ENCODE measurements at places on chromosomes 3 and 15.

DNA sequence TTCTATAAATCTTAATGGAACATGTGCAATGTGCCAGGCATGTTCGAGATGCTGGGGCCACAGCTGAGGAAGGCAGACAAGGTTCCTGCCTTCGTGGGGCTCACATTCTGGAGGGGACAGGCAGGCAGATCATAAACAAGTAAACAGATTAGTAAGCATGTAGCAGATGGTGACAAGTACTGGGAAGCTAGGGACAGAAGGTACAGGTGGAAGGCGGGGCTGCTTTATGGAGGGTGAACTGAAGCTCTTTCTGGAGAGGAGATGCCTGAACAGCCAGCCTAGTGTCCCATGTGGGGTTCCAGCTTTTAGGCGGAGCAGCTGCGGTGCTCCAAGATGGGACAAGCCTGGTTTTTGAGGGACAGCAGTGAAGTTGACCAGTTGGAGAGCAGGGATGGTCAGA is 74.7 kb upstream of the SNRK start:
- DNase-seq, result no peak

DNA sequence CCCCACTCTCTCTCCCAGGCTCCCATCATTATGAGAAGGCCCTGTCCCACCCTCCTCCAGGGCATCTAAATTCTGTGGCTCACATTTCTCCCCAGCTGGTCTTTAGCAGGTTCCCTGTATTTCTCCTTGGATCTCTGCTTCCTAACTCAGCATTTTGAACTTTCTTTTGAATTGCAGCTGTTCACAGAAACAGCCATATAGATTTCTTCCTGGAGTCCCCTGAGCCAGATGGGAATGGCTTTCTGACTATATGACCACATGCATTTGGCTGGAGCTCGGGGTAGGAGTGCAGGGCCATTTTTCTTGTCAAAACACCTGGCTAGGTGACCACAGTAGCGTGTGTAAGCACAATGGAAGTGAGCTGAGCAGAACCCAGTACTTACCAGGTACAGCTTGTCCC is 22.0 kb downstream of the RBP2 start:
- DNase-seq, result no peak

- DNase-seq, result no peak
Measured at GRCh38 chr15:49815526-49815925, 194.7 kb downstream of the DTWD1 start.

- DNase-seq, result no peak
Measured at GRCh38 chr15:42033214-42033873, 12.5 kb upstream of the PLA2G4E start.

DNA sequence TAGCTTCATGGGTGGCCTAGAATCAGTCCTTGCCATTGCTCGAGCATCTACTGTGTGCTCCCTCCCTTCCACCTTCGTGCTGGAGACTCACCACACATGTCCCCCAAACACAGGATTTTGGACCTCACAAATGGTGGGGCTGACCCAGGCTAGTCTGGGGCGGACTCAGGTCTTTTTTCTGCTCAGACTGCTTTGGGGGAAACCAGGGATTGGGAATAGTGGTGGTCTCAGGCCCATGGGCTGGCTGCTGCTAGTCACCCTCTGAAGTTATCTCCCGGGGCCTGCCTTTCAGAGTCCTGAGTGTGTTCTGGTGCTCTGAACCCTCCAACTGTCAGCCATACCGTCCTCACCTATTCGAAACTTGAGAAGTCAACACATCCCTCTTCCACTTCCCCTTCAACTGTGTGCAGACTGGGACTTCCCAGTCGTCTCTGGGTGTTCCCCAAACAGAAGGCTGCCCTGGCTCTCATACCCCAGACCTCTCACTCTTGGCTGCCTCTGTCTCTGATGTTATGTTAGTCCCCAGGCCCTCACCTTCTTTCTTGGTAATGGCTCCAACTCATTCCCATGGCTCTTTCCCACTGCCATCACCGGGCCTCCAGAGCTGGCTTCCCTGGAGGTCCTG is 46.0 kb downstream of the PPCDC start:
- no peak for DNase-seq

DNA sequence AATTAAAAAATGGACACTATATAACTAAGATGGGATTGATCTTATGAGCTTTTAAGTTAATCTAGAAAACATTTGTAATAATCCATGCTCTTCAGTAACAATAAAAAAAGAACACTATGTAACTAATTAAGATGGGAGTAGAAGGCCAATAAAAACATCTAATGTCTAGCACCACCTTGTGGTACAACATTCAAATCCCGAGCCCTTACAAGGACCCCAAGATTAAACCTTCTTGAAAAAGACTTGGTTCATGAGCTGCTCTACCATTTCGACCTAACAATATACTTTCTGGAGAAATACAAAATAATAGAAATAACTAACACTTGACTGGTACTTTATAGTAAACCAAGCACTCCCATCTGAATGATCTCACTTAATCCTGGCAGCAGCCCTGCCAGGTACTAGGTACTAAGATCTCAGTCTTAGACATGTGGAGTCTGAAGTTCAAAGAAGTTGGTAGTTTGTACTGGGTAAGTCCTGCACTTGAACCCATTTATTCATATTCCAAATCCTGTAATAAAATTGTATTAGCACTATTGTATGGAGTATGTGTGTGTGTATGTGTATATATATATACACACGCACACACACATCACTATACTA is 21.8 kb downstream of the METTL6 start:
- DNase-seq, result peak; percentile 47

DNA sequence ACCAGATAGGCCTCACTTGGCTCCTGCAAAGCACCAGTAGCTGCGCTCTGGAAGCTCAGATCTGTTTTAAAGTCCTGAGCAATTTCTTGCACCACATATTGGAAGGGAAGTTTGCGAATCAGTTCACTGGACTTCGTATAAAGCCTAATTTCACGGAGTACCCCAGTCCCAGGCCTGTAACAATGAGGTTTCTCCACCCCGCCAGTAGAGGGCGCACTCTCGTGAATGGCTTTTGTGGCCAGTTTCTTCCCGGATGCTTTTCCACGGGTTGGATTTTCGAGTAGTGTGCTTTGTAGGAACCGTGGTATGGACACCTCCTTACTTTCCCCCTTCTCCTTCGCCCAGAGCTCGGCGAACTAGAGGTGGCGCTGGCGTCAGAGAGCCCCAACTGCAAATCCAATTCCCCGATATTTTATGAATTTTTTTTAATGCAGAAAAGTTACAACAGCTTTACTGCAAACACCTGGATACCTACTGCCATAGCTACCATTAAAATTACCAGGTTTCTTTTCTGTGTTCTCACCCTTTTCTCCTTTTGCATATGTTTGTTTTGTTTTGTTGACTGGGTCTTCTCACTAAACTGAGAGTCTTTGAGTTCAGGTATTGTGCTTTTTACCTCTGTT is 13.3 kb downstream of the RARB start:
- no peak for DNase-seq

DNA sequence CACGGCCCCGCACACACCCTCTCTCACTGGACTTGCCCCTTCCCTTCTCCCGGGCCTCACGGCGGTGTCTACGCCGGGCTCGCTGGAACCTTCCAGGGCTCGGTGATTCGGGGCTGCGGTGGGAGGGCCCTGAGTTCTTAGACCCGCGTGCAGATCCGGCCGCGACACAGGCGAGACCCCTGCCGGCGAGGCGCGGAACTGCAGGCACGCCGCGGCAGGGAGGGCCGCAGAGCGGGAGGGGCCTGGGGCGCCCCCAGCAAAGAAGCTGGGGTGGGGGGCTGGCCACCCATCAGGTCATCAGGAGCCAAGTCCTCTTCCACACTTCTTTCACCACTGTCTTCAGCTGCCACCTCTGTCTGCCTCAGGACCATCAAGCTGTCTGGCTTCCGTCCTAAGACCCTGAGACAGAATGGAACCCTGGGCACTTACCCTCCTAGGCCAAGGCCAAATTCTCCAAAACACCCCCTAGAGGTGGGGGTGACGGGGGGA is 164.5 kb downstream of the XXYLT1 start:
- peak; percentile 47 for DNase-seq

DNA sequence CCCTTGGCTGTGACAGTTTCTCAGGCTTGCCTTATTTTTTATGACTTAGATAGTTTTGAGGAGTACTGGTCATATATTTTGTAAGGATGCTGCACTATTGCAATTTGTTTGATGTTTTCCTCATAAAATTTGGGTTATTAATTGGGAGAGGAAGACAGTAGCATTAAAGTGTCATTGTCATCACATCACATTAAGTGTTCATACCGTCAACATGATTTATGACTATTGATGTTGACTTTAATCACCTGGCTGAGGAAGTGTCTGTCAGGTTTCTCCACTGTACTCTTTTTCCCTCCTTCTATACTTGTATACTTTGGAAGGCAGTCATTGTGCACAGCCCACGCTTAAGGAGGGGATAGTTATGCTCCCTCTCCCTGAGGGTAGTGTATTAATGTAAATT is 26.9 kb downstream of the TRIM69 start:
- DNase-seq, result no peak

GRCh38 chr3:180048103-180048502 is 11.4 kb upstream of the PEX5L start:
- DNase-seq, result no peak

GRCh38 chr15:49876401-49877038 is 242.5 kb downstream of the ATP8B4 start:
- DNase-seq, result no peak

DNA sequence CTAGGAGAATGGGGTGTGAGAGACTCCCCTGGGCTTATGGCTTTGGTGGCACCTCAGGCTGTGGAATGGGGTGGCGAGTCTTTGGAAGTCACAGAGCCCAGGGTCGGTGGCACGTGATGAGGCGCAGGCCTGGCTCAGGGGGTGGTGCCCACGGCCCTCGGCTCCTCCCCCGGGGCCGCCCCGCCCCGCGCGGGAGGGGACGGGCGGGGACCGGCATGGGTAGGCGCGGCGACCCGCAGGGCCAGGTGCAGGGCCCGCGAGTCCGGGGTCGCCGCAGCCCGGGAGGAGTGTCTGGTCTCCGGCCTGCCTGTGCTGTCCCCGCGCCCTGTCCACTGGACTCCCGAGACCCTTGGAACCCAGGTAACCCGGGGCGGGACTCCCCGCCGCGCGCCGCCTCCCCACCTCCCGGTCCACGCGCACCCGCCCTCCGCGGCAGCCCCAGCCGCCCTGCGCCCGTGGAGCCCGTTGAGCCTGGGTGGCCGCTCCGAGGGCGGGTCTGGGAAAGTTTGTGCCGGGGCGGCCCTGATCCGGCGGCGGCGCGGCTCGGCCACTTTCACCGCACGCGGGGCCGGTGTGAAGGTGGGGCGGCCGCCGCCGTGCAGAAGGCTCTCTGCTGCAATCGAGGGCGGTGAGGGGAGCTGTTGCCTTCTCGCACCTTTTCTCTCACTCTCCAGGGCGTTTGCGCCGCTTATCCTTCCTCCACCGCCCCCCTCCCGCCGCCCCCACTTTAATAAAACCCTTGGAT is at the start of gene PAQR5:
Gene PAQR5 (plus strand): TSS at position 216 of the 745 bp plus-strand sequence. CDS start 61,169 bp downstream, outside the sequence.
- no peak for DNase-seq

GRCh38 chr15:93091465-93091864 is 2.5 kb upstream of the RGMA start:
- no peak for DNase-seq

DNA sequence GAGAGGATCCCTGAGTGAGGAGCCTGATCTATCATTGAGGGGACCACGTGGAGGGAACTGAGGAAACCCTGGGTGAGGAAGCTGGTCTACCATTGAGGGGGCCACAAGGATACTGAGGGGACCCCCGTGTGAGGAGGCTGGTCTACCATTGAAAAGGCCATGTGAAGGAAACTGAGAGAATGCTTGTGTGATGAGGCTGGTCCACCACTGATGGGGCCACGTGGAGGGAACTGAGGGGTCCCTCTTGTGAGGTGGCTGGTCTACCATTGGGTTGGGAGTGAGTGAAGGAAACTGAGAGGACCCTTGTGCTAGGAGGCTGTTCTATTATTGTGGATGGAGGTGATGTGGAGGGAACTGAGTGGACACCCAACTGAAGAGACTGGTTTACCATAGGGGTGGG is 161.3 kb downstream of the FBLN2 start:
- no peak for DNase-seq

DNA sequence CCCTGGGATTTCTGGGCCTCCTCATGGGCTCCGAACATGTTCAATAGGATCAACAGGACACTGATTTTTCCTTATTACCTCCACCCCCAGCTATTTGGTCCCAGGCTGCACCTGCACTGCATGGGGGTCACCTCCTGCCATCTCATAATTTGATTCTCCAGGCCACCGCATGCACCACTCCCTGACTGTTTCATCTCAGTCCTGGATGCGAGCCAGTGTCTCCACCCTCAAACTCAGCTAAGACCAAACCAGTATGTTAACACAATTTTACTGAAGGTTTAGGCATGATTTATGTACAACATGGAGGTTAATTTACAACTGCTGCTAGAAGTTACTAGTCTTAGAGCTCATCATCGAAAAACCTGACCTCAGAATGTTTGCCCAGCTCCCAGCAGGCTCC is 249.5 kb downstream of the UACA start:
- DNase-seq, result no peak

DNA sequence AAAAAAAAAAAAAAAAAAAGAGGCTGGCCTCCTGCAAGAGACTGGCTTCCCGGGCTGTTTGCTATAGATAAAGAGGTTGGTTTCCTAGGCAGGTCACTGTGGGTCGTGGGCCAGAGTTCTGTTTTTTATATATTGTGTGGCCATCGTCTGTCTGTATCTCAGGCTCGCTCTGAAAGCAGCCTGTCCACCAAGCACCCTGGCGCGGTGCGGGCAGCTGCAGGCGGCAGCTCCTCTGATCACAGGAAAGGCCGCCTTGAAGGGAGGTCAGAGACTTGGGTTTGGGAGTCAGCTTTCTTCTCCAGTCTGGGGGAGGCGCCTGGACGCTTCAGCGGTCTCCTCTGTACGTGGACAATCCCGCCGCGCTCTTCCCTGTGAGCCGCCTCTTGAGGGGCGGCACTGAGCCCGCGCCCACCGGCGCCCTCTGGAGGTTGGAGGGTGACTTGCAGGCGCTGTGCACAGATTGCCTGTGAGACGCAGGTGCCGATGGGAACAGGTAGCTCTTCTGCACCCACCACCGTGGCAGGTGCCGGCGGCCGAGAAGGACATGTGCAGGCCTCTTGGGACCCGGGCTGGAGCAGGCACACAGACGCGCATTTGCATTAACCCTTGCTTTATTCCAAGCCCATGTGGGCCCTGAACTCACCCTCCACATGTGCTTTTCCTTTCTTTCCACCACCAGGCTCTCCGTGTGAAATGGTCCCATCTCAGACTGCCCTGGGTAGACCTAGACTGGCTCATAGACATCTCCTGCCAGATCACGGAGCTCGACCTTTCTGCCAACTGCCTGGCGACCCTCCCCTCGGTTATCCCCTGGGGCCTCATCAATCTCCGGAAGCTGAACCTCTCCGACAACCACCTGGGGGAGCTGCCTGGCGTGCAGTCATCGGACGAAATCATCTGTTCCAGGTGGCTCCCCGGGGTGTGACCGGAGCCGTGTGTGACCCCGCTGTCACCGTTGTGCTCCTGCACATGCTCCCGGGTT is 89.3 kb downstream of the LRRK1 start:
- DNase-seq, result peak; percentile 53

GRCh38 chr3:178672275-178672674 is 136.0 kb downstream of the KCNMB2 start:
- DNase-seq, result no peak

DNA sequence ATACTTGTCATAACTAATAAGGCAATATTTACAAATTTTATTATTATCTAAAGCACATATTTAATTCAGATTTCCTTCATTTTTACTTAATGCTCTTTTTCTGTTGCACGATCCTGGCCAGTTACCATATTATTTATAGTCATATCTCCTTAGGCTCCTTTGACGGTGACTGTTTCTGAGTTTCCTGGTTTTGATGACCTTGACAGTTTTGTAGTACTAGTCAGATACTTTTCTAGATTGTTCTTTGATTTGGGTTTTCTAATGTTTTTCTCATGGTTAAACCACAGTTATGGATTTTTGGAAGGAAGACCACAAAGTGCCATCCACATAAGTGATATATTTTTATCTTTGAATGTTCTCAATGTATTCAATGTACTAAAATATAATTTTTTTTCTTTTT is 171.0 kb upstream of the NANOGP8 start:
- DNase-seq, result no peak

GRCh38 chr15:68447209-68447608 is 15.2 kb upstream of the ITGA11 start:
- DNase-seq, result no peak

All from skin of body (tissue), 3 donors.